ENCODE measurements at places on chromosomes 1 and 21.
A peak's percentile ranks its signal among the peaks of the same experiment; 100 is the strongest.

DNA sequence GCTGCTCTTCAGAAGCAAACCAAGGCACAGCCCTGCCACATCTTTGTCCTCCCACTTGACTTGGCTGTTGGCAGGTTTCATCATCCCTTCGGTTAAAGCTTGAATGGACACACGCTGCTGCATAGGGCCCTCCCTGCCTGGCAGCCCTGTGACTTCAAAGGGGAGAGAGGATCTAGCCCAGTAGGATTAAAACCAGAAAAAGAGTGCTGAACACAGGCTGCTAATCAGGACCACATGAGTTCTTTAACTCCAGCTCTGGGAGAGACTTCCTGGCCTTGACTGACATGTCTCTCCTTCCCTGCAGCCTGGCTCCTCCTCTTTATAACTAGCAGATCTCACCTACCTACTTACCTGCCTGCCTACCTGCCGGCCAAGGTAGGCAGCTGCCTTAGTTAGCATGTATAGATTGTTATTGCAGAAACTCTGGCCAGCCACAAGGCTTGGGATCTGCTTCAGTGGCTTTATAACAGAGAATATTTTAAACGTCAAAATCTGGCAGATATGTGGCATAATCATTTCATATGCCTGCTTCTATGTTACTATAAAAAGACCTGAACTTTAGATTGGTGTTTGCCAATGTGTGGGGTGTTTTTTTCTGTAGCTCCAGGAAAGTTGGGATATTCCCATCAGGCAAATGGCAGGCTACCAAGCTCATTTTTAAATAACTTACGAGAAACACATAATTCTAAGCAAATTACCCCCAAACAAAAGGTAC is 49.4 kb downstream of the ERG start:
- DNase-seq: peak; percentile 58

DNA sequence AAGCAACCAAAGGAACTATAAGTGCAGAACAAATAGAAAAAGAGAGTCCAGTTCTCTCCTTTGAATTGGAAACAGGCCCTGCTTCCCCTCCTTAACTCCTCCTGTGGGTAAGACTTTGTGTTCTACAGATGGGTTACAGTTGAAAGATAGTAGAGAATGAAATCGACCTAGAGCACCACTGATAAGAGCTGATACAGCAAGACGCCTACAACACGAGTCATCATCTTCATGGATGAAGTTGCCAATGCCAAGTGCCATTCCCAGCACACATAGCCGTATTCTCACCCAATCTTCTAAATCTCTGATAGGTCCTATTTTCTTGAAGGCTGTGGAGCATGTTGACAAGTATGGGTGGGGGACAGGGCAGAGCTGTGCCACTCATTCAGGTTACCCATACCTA is 99.8 kb upstream of the CAMK1G start:
- peak; percentile 9 for DNase-seq

DNA sequence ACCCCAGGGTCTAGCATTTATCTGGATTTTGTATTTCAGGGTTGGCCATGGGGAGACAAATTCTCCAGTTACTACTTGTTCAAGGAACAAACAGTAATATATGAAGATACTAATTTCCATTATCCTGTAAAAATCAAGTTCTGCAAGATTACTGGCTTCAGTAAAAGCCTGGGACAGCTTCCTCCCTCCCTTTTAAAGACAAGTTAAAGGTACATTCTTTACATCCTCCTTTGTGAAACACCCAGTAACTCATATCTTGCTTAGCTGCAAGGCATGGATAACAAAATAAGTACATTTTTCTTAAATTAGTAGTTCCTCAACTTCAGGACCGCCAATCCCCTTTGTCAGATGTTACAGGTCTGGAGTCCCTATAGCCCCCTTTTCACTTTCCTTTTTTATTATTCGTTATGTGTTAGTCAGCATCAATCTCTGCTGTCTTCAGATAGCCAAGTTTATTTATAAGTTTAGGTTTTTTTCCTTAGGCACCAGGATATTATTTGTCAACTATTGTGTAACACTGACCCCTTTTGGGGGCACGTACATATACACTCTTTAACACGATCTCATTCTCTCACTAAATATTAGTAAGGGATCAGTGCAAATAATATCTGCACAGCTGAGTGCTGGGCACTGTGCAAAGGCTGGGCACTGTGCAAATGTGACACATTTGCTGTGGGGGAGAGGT is 9.8 kb downstream of the ERRFI1 start:
- no peak for DNase-seq

DNA sequence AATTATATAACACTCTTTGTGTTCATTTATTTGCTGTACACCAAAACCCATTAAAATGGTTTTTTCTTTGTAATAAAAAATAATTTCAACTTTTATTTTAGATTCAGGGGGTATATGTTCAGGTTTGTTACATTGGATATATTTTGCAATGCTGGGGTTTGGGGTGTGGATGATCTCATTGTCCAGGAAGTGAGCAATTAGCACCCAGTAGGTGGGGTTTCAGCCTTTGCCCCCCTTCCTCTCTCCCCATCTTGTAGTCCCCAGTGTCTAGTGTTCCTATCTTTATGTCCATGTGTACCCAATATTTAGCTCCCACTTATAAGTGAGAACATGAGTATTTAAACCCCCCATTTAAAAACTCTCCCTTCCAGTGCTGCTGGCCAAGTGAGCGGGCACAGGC is 184.6 kb downstream of the RHOU start:
- DNase-seq: no peak

- no peak for DNase-seq
Observed at GRCh38 chr1:2145946-2146835, 48.4 kb downstream of the FAAP20 start.

GRCh38 chr1:175163702-175164101 is 28.9 kb downstream of the KIAA0040 start:
- DNase-seq: no peak

- DNase-seq: peak; percentile 23
Observed at GRCh38 chr1:228081578-228082213, 812 bp upstream of the ARF1 start.

DNA sequence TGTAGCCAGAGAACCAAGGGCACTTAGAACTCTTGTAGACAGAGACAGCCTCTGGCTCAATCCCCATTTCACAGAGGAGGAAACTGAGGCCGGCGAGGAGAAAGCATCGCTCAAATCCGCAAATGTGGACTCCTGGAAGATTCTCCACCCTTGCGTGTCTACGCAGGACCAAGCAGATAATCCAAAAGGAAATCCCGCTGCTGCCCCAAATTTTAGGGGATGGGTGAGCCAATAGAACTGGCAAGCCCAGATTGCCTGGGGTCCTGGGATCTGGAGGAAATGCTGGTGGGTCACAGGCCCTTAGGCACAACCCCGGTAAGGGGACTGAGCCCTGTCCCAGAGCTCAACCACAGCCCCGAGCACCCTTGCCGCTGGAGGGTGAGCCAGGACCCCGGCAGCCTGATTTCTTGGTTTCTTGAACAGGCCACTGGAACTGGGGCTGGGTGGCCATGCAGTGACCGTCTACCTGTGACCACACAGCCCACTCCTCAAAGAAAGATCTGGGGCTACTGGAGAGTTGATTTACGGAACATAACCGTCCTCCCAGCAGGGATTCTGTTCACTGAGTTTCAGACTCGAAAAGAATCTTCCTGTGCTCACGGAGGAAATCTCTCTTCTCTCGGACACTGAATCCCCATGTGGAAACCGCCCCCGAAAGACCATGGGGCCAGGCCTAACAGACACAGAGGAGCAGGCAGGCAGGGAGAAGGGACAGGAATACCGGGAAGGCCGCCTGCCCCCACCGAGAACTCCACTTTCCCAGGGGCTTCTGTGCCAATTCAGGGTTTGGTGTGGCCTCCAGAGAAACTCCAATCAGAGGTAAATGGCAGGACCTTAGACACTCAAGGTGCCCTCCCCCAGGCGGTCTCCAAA is 238.4 kb downstream of the NPHP4 start:
- no peak for DNase-seq

DNA sequence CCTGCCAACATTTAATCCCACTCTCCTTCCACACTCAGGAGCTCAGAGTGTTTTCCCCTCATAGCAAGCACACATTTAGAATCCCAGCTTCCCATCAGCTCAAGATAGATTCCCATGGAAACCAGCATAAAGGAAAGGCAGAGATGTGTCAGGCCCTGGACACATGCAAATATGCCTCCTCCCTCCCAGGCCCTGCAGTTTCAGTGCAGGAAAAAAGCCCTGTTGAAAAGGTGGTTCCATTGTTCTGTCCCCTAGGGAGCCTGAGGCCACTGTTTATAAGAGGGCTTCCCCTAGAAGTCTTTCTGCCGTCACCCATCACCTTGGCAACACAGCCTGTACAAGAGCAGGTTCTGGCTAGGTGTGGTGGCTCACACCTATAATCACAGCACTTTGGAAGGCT is 3.6 kb downstream of the CACNA1S start:
- DNase-seq: no peak

GRCh38 chr1:223473601-223474344 is 80.6 kb downstream of the CCDC185 start:
- peak; percentile 3 for DNase-seq

GRCh38 chr1:37513795-37514349 is 694 bp downstream of the MEAF6 start:
- DNase-seq: peak; percentile 28

GRCh38 chr1:49331066-49331852 is 554.6 kb upstream of the BEND5 start:
- no peak for DNase-seq

GRCh38 chr1:38005195-38006007 is at the start of gene FHL3:
Gene FHL3 (minus strand): TSS chr1:38005514. CDS start chr1:37999412, 6,102 bp downstream.
- DNase-seq: peak; percentile 63

DNA sequence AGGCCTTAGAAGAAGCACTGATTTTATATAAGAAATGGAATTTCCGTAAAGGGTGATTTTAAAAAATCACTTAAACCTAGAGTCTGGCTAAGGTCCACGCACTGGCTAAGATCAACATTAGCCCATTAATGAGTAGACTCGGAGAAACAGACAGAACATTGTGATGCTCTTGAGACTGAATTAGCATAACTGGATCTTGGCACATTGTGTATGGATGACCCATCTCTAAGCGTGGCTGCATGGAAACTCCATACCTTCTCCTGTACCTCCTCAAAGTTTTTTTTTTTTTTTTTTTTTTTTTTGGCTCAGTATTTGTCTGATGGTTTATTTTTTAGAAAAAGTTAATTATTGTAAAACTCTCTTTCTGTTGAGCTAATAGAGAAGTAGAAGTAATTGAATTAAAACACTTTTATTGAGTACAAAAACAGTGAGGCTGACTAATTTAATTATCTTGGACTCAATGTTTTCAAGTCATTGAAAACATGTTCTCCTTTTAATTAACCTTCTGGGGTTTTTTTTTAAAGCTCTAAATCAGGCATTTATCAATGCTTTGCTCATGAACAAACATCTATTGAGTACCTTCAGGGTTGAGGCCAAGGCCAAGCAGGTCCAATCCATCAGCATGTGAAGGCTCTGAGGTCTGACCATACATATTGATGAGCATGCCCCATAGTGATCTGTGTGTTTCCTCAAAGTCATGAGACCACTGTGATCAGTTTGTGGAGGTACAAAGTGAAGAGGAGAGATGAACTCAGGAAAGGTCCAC is 74.0 kb downstream of the TLR5 start:
- DNase-seq: no peak

- no peak for DNase-seq
Observed at GRCh38 chr1:210291081-210291764, 37.5 kb upstream of the HHAT start.

DNA sequence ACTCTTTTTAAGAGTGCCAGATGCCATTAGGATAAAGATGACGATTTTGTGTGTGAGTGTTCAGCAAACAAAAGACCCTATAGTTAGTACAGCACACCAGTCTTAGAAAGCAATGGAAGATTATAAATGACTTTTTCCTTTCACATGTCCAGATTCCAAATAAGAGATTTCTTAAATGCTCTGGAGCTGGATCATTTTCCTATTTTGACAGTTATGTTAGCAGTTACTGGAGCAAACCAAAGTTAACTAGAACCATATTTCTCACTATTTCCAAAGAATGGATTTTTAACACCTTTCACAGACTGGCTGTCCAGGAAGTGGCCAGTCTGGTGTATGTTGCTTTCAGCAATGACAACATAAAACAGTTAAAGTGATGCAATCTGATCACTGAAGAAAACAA is 905.8 kb upstream of the ADGRL2 start:
- DNase-seq: no peak

DNA sequence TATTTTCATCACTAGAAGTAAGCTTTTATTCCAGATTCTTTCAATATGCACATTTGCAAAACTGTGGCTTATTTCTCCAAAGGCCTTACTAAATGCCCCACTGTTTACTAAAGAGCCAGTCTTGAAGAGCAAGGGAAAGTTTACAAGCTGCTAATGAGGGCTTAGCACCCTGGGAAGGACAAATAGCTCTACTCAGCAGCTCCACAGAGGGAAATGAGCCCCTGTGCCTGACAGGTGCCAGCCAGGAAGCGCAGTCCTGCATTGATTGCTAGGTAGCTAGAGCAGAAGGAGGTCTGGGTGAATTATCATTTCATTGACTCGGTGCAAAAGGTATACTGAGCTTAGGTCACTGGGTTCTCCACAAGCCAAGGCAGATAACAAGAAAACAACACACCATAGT is 307.0 kb downstream of the SETD4 start:
- DNase-seq: no peak

GRCh38 chr1:22763487-22764200 is 53.0 kb downstream of the EPHB2 start:
- DNase-seq: peak; percentile 51

DNA sequence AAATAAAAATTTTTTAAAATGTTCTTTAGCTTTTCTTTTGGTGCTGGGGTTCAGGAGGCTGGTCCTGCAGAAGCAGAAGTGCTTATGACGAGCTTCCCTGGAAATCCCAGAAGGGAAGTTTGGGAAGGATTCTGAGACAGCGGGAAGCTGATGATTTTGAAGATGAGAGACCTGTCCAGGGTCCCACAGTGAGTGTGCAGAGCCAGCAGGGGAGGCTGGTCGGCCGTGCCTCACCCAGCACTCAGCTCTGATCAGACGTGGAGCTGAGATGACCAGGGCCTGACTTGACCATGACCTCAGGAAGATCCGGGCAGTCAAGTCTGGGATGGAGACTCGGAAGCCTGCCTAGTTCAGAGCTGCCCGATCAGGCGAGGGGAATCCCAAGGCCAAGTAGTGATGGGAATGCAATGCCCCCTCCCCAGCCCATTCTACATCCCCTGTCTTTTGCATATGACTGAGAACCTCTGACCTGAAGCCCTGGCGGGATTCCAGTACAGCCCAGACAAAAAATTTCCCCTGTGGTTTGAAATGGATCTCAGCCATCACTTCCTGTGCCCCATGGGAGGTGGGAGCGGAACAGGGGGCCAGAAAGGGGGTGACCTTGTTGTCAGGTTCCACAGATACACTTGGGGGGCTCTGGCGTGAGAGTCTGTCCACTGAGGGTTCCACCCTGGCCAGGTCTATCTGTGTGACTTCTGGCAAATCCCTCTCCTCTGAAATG is 96.8 kb upstream of the RUNX3 start:
- peak; percentile 27 for DNase-seq

- DNase-seq: peak; percentile 0
Observed at GRCh38 chr1:181655756-181656155, 172.4 kb downstream of the CACNA1E start.

- DNase-seq: no peak
Observed at GRCh38 chr1:153428073-153428638, 11.8 kb downstream of the S100A7A start.

GRCh38 chr1:205518661-205519540 is 14.4 kb downstream of the CDK18 start:
- DNase-seq: no peak
